ENCODE measurements at places on chromosomes 3 and 15.

- no peak for DNase-seq
Measured at GRCh38 chr3:51709675-51710074, 2.8 kb downstream of the GRM2 start.

DNA sequence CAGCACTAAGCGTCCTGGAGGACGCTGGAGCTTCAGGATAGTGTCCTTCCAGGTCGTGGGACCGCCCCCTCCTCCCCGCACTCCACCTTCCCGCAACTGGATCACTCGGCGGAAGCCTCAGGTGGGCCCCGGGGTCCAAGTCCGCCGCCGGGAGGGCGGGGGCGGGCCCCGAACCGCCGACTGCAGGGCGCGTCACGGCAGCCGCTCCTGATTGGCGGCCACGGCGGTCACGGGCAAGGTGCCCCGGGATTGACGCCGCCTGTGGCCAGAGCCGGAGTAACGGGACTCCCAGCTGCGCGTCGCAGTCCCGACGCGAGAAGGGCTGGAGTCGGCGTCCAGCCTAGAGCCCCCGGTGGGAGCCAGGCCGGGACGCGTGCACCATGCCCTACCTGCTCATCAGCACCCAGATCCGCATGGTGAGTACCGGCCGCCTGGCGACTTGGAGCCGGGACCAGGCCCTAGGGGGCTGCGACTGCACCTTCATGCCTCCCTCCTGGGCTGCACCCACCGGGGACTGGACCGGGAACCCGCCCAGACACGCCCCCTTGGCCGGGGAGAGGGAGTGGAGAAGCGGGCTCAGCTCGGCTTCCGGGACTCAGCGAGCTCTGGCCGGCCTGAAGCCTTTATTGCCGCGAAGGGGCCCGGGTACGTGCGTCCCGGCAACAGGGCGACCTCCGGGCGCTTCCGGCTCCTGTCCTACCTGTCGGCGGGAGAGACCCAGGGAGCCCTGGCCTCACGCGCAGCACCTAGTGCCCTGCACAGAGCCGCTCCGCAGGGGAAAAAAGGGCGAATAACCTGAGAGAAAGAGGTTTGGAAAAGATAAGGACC lies at the start of gene GCHFR:
TSS of gene GCHFR (plus strand) at position 268 of the 828 bp plus-strand sequence. CDS start at position 381, 113 bp downstream.
- no peak for DNase-seq

DNA sequence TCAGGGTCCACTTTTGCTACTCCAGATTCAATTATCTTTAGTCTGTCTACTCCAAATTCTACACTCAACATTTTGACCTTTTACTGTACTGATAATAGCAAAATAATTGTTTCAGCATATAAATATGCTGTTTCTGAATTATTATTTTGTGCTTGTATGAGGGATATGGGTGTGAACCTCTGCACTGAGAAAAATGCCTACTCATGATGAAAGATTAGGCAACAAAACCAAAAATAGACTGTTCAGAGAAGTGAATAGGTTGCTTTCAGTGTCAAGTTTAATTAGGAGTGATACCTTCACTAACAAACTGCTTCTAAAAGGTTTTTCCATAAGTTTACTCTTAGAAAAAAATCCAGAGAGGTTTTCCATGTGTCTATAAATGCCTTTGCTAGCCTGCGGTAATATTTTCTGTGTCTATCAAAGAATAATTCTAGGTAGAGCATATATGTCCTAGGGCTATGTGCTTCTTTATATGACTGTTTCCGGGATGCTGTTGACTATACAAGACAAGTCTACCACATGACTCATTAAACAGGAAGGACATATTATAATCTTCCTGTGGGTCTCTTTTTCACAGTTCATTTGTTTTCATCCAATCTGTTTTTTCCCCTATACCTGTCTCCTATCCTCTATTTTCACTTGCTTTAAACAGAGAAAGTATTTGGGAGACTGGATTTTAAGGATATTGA lies 218.5 kb upstream of the TTC14 start:
- DNase-seq, result no peak

DNA sequence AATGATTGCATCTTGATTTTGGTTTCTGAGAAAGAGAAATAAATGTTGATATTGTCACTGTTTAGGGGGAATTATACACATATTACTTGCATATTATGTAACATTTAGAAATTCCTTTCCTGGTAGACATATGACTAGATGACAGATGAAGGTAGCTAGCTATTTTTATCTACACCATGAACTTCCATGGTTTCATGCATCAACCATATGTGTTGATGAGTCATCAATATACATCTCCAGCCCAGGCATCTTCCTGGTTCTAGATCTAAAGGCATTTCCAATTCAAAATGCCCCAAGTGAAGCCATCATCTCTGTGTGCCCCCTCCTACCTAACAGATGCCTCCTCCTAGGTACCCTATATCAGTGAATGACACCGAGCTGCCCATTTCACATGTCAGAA lies 9.5 kb upstream of the ADAMTSL3 start:
- DNase-seq, result no peak

DNA sequence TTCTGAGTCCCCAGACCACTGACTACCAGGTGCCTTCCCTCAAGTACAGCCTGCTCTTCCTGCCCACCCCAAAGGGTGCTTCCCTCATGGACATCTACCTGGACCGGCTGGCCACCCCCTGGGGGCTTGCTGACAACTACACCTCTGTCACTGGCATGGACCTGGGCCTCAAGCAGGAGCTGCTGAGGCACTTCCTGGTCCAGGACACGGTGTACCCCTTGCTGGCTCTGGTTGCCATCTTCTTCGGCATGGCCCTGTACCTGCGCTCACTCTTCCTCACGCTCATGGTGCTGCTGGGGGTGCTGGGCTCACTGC lies 9.3 kb downstream of the DISP2 start:
- no peak for DNase-seq

GRCh38 chr3:115986555-115987207 lies 363.4 kb downstream of the GAP43 start:
- DNase-seq, result no peak

DNA sequence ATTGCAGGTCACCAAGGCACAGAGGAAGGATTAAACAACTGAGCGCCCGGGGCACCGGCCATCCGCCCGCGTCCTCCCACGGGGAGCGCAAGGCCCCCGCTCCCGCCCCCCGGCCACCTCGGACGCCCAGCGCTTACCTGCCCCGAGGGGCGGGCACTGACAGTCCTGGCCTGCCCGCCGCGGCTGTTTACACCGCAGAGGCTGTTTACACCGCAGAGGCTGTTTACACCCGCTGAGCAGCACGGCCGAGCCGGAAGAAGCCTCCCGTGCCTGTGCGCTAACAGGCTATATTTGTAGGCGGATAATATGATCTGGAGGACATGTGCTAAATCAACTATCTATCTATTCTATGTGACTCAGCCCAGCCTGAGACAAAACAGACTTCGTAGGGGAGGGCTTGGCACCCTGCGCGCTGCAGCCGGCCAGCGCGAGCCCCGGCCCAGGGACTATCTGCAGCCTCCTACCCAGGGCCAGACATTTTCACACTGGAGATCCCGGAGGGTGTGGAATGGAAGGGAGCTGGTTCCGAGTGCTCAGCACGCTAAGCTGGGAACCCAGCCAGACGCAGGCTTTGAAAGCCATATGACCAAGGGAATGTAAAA lies at the start of gene LRRC2:
TSS of gene LRRC2 (minus strand) at position 263 of the 602 bp plus-strand sequence. CDS start 14,711 bp downstream, outside the sequence.
- no peak for DNase-seq

- no peak for DNase-seq
Measured at GRCh38 chr3:146161663-146162002, 649 bp upstream of the PLOD2 start.

DNA sequence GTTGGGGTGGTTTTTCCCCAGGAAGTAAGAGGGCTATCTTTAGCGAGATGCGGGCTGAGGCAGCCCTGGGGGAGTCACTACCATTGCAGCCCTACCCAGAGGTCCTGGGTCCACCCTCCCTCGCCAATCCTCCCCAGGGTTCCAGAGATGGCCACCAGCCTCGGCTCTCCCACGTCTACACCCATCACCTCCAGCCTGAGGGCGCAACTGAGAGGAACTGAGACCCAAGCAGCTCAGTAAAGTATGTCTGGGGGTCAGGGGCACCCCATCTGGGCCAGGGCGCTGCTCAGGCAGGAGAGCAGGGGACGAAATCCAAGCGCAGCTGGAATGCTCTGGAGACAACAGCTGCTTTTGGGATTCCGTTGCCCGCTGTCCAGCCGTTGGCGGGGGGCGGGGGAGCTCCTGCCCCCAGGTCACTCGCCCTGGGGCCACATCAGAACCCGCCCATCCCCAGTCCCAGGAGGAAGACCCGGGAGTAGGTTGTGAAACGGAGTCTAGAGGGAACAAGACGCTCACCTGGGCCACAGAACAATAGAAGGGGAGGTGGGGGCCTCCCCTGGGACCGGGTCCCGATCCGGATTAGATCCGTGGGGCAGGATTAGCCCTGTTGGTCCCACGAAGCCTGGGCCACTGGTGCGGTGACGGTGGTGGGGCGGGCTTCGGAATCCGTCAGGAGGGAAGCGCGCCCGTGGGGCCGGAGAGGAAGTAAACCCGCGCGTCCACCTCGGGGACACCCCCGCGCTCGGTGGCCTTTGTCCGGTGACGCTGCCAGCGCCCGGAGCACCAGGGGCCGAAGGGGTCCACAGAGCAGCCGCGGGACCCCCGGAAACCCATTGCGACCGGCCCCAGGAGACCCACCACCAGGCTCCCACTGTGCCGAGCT lies 1.4 kb upstream of the NDUFAF3 start:
- no peak for DNase-seq

- no peak for DNase-seq
Measured at GRCh38 chr3:52319921-52320595, 3.9 kb downstream of the DNAH1 start.

DNA sequence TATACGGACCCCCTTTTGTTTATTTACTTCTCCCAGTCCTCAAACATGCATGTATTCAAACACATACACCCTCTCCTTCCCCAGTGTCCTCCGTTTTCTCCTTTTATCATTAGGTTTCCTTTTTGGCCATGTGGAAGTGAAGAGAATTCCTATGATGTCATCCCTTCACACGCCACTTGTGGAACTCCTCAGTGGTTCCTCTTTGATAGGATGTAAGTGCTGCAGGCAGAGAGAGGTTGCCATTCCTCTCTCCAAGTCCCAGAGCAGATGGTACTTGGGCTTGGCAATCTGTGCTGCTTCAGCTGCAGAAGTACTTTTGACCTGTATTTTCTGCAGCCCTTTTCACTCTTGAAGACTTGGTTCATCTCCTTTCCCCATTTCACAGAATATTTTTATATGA lies 32.9 kb upstream of the CRTC3 start:
- DNase-seq, result no peak

- no peak for DNase-seq
Measured at GRCh38 chr3:171415070-171415469, 45.1 kb downstream of the TNIK start.

DNA sequence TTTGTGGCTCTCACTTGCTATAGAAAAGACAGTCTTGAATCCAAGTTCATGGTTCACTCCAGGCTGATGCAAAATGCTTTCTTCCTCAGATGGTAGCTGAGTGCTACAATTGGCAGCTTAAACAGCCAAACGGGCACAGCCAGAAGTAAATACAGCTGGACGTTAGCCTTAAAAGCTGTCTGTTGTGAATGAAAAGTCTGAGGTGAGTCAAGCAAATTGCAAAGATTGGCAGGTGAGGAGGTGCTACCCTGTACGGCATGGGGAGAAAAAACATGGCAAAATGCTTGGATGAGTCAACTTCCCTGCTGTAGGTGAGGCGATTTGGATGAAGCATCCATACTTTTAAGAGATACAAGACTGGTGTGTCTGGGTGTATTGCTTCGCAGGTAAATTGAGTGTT lies 40.5 kb downstream of the IL5RA start:
- no peak for DNase-seq

GRCh38 chr15:67413770-67414390 lies 107.1 kb upstream of the C15orf61 start:
- no peak for DNase-seq

- no peak for DNase-seq
Measured at GRCh38 chr3:133023362-133023761, 14.8 kb upstream of the TMEM108 start.

- DNase-seq, result no peak
Measured at GRCh38 chr15:89760303-89761008, 9.4 kb upstream of the MESP1 start.

GRCh38 chr3:28617821-28618220 lies 269.2 kb upstream of the AZI2 start:
- DNase-seq, result no peak

DNA sequence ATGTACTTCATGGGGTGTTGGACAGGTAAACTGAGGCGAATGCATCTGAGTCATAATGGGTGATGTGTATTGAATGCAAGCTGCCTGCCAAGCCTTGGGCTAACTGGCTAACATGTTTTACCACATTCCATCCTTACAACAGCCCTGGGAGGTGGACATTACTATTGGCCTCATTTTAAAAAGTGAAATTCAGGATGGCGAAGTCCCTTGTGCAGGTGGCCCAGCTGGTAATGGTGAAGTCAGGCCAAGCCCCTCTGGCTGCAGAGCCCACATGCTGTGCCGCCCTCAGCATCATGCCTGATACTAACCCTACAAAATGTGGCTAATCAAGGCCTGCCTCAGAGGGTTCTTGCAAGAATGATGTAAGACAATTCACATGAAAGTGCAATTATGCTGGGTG lies 60.0 kb upstream of the CHD2 start:
- no peak for DNase-seq

DNA sequence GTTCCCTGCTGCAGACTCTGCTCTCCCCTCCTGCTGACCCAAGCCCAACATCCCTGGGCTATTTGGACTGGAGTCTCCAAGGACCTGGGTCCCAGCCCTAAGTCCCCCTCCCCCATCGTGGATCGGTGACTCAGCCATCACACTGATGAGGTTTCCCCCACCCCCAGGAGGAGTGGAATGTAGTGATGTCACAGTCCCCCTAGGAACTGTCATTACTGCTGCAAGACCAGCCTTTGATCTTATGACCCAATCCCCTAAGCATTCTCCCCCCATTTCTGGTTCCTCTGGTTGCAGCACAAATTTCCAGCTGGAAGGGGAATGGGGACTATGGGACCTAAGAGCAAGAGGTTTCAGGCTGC lies 63.4 kb upstream of the CSPG4 start:
- DNase-seq, result no peak

GRCh38 chr15:84840741-84841429 lies 23.7 kb downstream of the ALPK3 start:
- no peak for DNase-seq

DNA sequence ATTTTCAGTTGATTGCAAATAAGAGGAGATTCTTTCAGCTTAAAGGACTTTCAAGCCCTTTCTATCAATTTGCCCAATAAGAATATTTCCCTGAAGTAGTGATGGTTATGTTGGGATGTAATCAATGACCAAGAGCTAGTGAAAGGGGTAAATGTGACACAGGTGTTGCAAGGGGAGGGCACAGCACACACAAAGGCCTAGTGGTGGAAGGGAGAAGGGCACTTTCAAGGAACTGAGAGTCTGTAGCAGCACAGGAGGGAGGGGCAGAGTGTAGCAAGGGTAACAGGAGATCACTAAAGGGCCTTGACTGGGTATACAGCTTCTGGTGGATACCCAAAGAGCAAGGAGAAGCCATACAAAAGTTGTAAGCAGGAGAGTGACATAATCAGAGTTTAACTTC lies 217.8 kb upstream of the ARHGEF26 start:
- DNase-seq, result no peak

DNA sequence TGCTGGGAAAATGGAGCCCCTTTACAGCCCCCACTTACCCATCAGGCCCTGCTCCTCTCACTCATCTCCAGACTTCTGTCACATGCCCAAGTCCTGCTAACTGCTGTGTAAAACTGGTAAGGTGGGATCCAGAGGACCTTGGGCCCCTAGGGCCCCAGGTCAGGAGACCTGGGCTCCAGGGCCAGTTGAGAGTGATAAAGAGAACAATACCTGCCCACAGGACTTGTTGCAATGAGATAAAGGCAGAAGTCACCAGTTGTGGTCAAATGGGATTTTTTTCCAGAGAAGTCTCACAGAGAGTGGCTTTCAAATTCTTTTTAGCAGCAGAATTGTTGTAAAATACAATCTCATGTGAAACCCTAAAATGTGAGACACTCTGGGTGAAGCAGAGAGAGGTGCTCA lies 753 bp downstream of the FURIN start:
- DNase-seq, result no peak

GRCh38 chr3:73352841-73353645 lies 271.7 kb downstream of the PDZRN3 start:
- DNase-seq, result no peak

All from amniotic stem cell (primary cell).